ENCODE measurements at places on chromosomes 2 and 18.

DNA sequence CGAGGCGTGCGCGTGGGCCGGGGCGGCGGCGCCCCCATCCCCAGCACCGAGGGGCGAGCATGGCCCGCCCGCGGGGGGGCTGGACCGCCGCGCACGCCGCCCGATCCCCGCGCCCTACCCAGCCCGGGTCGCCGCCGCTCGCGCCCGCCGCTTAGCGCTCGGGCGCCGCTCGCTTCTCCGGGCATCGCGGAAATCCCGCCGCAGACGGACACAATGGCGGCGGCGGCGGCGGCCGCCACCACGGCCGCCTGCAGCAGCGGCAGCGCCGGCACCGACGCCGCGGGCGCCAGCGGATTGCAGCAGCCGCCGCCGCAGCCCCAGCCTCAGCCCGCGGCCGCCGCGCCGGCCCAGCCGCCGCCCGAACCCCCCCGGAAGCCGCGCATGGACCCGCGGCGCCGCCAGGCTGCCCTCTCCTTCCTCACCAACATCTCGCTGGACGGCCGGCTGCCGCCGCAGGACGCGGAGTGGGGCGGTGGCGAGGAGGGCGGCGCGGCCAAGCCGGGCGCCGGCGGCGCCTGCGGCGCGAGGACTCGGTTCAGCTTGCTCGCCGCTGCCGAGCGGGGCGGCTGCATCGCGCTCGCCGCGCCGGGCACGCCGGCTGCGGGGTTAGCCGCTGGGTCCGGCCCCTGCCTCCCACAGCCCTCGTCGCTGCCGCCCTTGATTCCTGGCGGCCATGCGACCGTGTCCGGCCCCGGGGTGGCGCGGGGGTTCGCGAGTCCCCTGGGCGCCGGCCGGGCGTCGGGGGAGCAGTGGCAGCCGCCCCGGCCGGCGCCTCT, 453 bp downstream of the CABLES1 start:
- peak; percentile 24 for DNase-seq

DNA sequence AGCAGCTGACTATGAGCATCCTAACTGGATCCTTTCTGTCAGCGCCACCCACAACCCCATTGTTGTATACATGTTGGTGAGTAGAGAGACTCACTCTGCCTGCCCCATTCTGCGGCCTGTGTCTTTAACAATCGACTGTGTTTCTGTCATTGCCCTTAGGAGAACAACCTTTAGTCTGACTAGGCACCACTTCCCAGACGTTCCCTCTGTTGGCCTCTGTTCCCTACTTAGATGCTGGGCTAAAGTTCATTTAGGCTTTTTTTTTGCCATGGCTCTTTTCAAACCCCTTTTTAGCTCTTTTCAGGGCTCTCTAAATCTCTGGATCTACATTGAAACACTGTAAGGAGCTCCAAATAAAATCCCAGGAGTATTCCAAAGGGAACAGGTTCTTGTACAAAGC, 20.5 kb upstream of the ACAA2 start:
- no peak for DNase-seq

- no peak for DNase-seq
Measured at GRCh38 chr2:198028955-198029354, 224.6 kb downstream of the PLCL1 start.

DNA sequence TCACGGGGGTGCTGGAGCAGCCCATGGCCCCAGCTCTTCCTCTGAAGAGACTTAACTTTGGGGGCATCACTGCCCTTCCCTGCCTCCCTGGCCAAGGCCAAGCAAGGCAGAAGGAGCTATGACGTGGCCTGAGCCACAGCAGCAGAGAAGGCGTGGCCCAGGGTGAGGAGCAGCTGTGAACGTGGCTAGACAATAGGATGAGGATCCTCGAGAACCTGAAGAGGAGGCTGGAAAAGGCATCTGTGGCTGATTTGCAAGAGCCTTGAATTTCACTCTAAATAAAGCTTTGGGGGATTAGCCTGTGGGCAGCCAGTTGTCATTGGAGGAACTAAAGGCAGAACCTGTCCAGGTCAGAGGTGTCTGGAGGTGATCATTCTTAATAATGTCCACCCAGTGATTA, 652.9 kb upstream of the ID2 start:
- DNase-seq = no peak

- peak; percentile 18 for DNase-seq
Measured at GRCh38 chr2:145411493-145411892, 891.6 kb upstream of the ZEB2 start.

DNA sequence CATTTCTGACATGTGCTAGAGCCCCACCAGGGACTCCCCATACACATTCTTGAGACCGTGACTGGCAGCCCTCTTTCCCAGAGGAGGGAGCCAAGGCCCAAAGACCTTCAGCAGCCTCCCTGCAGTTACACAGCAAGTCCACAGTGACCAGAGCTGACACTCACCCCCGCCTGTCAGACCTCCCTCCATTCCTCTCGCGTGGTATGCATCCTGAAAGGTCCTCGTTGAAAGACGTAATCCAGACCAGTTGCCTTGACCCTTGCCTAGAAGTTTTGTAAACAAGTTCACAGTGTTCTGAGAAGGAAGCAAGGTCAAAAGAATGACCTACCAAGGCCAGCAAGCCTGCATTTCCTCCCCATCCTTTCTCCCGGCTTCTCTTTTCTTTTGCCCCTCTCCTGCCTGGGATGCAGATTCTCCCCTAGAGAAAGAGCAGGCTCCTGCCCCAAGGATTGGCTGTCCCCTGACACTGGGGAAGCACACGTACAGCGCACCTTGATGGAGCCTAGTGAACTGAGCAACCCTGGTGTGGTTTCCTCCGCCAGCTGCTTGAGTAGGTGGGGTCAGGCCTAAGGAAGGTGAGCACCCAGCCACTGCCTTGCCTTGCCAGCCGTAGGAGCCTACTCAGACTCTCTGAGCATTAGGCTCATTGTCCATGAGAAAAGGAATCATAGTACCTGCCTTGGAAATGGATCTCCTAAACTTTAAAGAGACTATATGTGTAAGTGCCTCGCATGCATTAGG, 18.3 kb downstream of the TRIB2 start:
- no peak for DNase-seq

GRCh38 chr2:217192366-217192765, 332.5 kb upstream of the TNP1 start:
- DNase-seq = no peak

DNA sequence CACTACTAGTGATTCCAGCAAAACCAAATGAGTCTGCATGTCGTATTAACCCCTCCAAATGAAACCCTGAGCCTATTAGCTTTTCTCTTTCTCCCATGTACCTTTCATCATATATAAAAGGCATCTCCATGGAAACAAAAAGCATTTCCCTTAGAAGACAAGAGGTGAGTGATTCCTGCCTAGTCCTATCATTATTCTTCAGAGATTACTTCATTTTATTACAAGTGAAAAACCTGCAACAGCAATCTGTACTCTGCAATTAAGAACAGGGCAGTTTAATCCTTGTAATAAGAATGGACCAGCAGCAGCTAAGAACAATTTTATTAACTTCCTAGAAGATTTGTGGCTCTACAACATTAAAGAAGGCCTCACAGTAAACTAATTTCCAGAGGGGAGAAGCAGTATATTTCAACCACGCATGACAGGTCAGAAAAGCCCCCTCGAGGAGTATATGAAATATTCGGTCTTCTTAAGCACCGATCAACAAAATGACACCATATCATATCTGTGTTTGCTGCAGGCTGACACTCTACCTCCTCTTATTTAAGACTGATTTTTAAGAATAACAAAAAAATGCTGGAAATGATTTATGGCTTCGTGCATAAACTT, 132.3 kb upstream of the TFPI start:
- no peak for DNase-seq

DNA sequence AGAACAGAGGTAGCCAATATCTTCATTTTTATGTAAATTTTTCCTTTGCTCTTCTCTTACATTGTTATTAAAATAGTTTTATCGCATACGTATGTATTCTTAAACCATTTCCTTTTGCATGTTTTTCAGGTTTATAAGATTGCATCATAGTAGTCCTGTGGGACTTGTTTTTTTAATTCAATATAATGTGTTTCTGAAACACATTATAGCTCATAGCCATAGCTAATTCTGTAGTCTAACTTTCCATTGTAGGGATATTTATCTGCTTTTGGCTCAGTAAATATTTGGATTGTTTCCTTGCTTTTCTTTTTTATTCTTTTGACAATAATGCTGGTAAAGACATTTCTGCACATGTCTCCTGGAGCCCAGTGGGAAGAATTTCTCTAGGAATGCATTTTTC, 484.3 kb downstream of the PTPRM start:
- no peak for DNase-seq

- DNase-seq = no peak
Measured at GRCh38 chr18:26383454-26384270, 157.4 kb downstream of the TAF4B start.

GRCh38 chr2:96233436-96233835, 24.8 kb upstream of the STARD7 start:
- DNase-seq = no peak

DNA sequence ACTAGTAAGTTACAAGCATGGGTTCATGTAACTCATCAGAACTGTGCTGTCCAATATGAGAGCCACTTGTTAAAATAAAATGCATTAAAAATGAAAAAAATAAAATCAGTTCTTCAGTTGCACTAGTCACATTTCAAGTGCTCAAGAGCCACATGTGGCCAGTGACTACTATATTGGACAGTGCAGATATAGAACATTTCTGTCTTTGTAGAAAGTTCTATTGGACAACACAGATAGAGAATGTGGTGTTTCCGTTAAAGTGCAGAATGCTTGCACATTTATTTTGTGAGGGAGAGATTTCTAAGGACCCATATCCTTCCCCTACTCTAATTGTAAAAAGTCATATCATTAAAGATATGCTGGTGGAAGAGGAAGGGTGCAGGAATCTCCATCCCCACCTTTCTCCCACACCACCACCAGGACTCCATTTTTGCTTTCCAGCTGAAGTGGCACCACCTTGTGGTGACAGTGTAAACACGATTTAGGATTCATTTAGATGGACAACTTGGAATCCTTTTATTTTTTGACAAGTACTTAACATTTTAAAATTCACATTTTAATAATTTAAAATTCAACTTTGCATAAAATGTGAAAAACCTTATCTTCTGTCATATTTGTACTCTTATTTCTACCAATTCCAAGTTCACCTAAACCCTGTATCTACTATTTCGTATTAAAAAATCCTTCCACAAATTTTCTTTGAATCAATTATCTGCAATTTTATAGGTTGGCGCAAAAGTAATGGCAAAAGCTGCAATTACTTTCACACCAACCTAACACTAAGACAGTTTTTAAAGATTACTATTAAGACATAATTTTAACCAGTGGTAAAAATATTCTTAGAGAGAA, 9.4 kb upstream of the CD302 start:
- DNase-seq = peak; percentile 4

DNA sequence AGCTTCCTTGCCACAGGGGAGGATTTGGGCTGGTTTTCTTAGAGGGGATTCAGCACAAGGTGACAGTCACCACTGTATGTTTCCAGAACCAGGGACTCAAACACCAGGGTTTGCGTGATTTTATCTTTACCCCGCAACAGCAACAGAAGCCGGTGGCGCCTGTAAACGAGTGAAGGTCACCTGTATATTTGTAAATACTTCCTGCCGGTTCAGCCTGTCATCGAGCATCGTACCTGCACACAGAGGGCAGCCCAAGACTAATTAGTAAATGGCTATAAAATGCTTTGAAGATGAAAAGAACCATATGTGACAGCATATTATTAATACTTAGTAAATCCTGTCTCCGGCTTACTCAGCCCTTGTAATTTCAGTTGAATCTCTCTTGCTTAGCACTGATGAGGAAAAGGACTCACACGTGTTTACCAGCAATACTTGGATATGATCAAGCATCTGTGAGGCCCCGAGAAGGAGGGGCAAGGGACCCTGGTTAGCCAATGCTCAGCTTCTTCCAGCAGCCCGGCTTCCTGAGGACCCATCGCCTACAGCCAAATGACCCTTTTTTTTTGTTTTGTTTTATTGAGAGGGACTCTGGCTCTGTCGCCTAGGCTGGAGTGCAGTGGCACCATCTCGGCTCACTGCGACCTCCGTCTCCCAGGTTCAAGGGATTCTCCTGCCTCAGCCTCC, 51.3 kb upstream of the FOSL2 start:
- DNase-seq = no peak

- no peak for DNase-seq
Measured at GRCh38 chr18:3930126-3931012, 480.4 kb downstream of the TGIF1 start.

DNA sequence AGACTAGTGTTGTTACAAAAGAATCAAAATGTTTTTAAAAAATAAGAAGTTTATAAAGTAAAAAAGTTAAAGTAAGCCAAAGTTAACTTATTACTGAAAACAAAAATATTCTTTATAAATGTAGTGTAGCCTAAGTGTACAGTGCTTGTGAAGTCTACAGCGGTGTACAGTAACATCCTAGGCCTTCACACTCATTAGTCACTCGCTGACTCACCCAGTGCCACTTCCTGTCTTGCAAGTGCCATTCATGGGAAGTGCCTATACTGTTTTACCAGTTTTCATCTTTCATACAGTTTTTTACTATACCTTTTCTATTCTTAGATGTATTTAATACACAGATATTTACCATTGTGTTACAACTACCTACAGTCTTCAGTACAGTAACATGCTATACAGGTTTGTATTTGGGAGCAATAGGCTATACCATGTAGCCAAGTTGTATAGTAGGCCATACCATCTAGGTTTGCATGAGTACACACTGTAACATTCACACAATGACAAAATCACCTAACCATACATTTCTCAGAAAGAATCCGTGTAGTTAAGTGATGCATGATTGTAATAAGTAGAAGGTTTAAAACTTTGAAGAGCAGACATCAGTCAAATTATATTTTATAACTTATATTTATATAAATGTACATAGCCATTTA, 13.4 kb downstream of the SERPINB7 start:
- peak; percentile 40 for DNase-seq

DNA sequence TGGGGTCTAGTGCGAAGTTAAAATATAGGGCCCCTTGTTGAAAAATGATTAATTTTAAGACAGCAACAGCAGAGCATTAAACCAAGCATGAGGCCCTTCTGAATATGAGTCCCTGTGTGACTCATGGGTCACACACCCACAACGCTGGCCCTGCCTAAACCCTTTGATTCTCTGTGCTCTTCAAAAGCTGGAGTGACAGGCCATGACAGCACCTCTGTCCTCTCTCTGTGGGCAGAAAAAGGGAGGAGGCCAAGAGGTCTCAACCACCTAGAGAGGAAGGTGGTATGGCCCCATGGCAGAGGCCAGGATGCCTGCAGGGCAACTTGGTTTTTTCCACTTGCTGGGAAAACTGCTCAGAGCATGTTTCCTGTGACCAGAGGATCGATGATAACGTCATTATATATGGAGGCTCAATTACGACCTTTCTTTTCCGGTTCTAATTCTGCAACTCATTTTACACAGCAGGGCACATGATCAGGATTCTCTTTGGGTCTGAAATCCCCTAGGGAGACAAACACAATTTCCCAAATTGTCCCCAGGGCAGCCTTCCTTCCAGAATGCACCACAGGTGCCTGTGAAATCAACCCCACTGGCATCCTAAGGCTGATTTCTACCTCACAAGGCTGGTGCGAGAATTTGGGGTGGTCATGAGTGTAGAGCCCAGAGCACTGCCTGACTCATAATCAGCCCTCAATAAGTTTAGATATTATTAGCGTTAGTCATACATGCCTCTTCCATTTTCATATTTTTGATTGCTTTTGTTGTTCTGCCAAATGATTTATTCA, 102.0 kb upstream of the PPP1CB start:
- DNase-seq = peak; percentile 66

Measured in activated naive CD8-positive, alpha-beta T cell treated with anti-CD3 and anti-CD28 coated beads for 36 hours (primary cell).